ENCODE measurements at places on chromosomes 7 and 10.
A peak's percentile ranks its signal among the peaks of the same experiment; 100 is the strongest.

DNA sequence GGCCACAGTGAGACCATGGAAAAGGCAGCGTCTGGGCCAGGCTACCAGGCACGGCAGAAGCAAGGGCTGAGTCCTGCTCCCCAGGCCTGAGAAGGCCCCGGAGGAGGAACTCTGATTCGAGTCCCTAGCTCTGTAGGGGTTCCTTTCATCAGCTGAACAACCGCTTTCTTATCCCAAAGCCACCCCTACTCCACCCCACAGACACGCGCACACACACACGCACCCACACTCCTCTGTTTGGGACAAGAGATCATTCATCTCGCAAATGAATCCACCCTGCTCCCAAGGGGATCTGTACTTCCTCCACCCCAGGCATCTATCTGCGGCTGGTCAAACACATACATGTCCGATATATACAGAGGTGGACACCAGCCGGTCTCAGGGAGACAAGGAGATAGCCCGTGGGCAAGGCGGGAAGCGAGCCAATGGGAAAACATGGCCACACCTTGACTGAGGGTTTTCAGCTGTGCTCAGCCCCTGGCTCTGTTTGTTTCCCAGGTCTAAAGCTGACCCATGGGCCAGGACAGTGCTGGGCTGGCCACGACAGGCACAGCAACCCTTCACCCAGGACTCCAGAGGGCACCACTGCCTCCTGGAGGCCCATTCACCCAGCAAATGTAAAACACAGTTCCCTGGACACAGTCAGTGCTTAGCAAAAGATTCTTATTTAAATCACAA, 7.3 kb downstream of the ZCCHC24 start:
- no peak for DNase-seq

DNA sequence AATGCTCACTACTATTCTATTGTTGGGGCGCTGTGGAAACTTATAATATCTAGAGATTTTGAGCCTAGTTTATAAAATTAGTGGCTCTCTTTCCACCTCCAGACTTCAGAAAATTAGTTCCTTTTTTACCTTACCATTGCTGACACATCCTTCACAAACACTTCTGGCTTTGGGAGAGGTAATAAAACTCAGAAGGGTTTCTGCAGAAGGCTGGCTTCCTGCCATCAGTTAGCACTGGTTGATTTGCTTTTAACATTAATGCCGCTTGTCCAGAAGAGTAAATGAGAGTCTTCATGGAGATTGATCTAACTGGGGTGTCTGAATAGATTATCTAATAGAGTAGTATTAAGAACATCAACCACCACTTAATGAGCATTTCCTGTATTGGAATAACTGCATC, 20.3 kb downstream of the ACSM6 start:
- no peak for DNase-seq

- no peak for DNase-seq
Measured at GRCh38 chr7:94170836-94171235, 166.7 kb upstream of the BET1 start.

DNA sequence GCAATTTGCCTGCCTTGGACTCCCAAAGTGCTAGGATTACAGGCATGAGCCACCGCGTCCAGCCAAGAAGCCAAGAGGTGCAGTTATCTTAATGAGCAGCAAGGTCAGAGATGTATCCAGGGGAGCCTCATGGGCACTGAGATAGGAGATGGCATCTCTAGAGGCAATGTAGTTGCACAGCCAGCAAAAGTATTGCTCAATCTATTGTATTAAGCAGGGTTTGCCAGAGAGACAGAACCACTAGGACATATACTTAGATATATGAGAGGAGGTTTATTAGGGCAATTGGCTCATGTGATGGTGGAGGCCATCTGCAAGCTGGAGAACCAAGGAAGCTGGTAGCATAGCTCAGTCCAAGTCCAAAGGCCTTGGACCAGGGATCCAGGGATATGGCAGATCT, 16.3 kb upstream of the VPS26A start:
- DNase-seq: no peak

DNA sequence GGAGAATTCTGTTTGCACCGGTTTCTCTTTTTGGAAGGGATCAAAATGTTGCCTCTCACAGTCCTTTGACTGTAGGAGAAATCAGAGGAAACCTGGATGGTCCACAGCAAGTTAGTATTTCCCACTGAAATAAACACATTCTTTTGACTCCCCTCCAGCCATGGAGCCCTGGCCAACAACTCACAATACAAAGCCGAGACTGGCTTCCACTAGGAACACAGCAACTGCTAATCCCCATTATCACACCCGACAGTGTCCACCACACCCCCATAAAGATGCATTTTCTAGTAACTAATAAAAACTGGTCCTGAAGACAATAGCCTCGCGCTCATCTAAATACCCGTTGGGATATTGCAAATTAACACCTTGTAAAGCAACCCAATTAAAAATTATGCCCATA, 798 bp upstream of the MACROH2A2 start:
- no peak for DNase-seq

DNA sequence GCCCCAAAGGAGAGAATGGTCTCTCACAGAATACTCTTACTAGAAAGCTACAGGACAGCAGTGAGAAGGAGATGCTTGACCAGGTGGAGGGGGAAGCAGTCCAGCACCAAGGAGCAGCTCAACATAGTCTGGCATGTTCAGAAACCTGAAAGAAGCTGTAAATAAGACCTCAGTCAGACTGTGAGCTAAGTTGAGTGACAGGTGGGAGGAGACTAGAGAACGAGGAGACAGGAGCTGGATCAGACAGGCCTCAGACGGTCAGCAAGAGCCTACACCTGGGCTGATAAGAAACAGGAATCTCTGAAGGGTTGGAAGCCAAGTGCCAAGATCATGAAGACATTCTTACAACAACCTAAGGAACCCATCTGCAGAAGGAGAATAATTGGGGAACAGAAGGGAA, 54.5 kb downstream of the ELMO1 start:
- no peak for DNase-seq

DNA sequence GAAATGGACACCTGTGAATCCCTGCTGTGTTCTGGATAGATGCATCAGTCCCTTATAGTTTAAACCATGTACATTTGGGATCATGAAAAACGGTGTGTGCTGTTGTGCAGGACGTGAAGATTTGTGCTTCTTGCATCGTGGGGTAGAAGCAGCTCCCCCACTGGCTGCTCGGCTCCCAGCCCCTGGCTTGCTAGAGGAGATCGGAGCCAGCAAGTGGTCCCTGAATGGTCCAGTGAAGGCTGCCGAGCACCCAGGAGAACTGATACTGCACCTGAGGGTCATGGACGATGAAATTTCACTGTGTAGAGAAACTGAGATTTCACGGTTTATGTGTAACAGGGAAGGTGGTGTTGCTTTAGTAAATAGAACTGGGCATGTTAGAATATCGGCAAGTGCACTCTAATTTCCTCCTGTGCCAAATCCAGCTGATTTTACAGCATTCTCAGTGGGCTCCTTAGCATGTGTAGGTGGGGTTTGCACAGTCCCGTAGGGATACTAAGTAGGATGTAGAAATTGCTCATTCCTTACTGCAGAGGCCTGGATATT, 655.1 kb upstream of the FOXK1 start:
- DNase-seq: no peak

DNA sequence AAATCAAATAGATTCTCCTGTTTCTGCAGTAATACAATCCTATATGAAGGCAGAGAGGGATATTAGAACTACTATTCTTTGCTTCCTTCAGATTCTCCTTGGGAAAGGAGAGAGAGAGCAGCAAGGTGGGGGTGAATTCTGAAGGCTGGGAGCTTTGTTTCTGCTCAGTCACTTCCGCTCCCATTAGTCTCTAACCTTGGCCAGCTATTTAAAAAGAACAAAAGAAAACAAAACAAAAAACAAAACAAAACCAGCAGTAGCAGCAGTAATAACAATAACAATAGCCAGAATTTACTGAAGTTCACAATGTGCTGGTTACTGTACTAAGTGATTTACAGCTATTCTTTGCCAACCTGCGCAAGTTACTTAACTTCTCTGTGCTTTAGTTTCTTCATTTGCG, 9.9 kb downstream of the GPR85 start:
- DNase-seq: no peak

DNA sequence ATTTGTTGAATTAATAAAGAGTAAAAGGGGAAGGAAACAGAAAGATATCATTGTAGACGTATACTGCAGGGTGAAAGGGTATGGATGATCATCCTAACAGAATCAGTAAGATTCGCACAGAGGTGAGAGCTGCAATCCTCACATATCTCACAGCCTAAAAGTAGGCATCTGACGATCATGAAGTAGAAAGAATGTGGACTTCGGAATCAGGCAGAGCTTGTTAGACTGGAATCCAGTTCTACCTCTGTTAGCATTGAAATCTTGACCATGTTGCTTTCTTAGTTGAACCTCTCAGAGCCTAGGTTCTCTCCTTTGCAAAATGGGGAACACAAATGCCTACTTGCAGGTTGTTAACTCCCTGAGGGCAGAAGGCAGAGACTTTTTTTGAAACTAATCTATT, 320.0 kb upstream of the C7orf33 start:
- DNase-seq: no peak

GRCh38 chr10:14571866-14572507, 202.7 kb downstream of the FAM107B start:
- DNase-seq: no peak

GRCh38 chr7:155411718-155412415, 46.1 kb upstream of the EN2 start:
- DNase-seq: no peak

- DNase-seq: peak; percentile 82
Measured at GRCh38 chr10:111076191-111076681, 593 bp upstream of the ADRA2A start.
